ENCODE measurements at places on chromosomes 4 and X.

- no peak overlapping the region for H3K4me3 ChIP-seq
- no peaks in the 10 kb centered on the region for H3K27me3 ChIP-seq
- no peak overlapping the region for H3K27ac ChIP-seq
- no peaks in the 10 kb centered on the region for H3K4me1 ChIP-seq
Observed at GRCh38 chrX:37922928-37923327, 75.6 kb upstream of the DYNLT3 start.

GRCh38 chr4:100348473-100348872, 158.2 kb upstream of the DDIT4L start:
- H3K36me3 ChIP-seq: no peaks in the 10 kb centered on the region
- no peak overlapping the region for H3K27ac ChIP-seq
- H3K27me3 ChIP-seq: no peaks in the 10 kb centered on the region

GRCh38 chr4:185384930-185385331, 10.8 kb downstream of the LRP2BP start:
- no peaks in the 10 kb centered on the region for H3K4me1 ChIP-seq
- H3K27me3 ChIP-seq: no peaks in the 10 kb centered on the region
- H3K36me3 ChIP-seq: no peaks in the 10 kb centered on the region
- H3K27ac ChIP-seq: no peak overlapping the region
- DNase-seq: no peak

GRCh38 chr4:78432896-78433295, 118.7 kb upstream of the ANXA3 start:
- no peaks in the 10 kb centered on the region for H3K36me3 ChIP-seq
- no peaks in the 10 kb centered on the region for H3K4me1 ChIP-seq
- no peak overlapping the region for H3K4me3 ChIP-seq

DNA sequence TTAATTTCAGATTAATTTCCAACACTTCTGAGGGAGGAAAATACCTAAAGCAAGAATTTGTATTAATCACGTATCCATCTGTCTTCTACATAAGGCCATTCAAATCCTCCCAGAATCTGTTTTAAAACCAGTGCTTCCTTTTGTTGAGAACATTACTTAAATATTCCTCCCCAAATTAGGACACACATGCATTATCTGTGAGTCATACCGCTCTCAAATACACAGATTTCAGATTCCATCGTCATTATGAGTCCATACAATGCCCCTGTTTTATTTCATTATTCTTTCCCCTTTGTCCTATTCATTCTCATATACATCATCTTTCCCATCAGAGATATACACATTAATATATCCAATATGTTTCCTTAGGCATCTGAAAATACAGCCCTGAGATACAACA, 57.3 kb upstream of the PRSS12 start:
- no peak overlapping the region for H3K4me3 ChIP-seq
- no peak for DNase-seq
- no peaks in the 10 kb centered on the region for H3K27me3 ChIP-seq

All from CD4-positive, CD25-positive, alpha-beta regulatory T cell (primary cell).